ENCODE measurements at places on chromosomes 2 and 18.

GRCh38 chr2:126846241-126846640 lies 52.4 kb upstream of the TEX51 start:
- no peak for DNase-seq

- no peak for DNase-seq
These were observed 108.5 kb downstream of the STK39 start for GRCh38 chr2:168138901-168139300.

DNA sequence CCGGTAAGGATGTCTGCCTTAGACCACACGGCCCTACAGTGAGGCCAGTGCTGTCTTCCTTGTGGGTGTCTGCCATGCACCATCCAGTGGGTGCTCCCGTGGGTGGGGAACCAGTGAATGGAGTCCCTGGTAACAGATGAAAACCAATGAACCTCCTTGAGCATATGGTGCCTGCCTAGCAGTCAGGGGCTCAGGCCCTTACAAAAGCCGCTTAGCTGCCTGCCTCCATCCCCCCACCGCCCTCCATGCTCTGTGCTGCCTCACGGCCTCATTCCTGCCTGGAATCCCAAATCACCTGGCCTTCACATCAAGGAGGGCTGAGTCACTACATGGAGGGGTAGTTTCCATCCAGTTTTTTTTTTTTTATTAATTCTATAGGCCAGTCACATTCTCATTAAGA lies 30.8 kb upstream of the TRIB2 start:
- no peak for DNase-seq

DNA sequence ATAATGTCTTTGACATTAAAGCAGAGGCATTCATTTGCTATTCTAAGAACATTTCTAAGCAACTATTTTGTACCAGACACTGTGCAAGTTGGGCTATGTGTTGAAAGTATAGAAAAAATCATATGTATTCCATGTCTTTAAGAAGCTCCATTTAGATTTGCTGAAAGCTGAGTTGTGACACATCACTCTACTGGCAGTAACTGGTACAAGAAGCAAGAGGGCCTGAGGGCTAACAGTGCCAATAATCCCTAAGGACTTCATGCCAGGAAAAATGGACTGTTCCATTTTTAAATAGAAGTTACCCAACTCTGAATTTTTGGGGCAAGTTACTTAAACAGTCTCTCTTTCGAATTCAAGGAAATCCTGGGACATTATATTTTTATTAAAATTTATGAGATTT lies 178.7 kb downstream of the SRBD1 start:
- DNase-seq, result no peak

DNA sequence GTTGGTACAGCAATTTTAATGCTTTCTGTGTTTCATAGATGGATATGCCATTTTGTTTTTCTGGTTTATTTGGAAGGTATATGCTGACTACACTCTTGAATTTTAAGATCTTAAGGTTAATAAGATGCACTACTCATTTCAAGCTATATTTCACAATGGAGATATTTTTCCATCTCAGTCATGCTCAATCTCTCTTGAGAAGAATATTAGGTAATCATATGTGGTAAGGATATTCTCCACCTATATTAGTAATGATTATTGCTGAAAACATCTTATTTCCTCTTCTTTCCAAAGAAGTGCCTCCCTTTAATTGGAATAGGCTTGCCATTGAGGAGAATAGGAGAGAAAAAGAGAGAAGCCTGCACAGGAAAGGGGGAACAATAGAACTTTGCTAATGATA lies 40.1 kb downstream of the EPB41L3 start:
- no peak for DNase-seq

- no peak for DNase-seq
These were observed 541.9 kb downstream of the TMX3 start for GRCh38 chr18:68172842-68173549.

- DNase-seq, result no peak
These were observed 62.8 kb upstream of the TSPYL6 start for GRCh38 chr2:54318821-54319220.

Data from activated CD4-positive, alpha-beta T cell treated with anti-CD3 and anti-CD28 coated beads for 36 hours (primary cell).